Esophagus squamous epithelium (tissue), 5 donors: ENCODE measurements at places on chromosomes 3 and 15. TPM values are rescaled to one million over a fixed set of nuclear protein-coding genes. Genes with fewer than 3 reads are reported as not detected.

DNA sequence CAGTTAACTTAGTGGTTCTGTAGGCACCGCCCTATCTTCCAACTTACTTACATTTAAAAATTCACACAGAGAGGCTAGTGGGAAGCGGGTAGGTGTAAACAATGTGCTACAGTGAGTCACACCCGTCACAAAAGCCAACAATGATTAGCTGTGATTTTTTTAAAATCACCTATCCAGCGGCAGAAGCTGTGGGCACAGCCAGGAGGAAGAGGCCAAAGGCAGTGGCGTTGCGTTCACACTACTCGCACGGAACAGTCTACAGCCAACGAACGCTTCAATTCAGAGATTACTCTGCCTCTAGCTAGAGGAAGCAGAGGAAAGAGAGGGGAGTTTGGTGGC lies 2.5 kb upstream of the NLGN1 start:
- DNase-seq, result no peak

- no peak for DNase-seq
Observed at GRCh38 chr3:196868297-196868661, 559 bp downstream of the SENP5 start.

- DNase-seq, result no peak
Observed at GRCh38 chr3:53489386-53489785, 5.0 kb upstream of the CACNA1D start.

GRCh38 chr15:40006646-40007045 lies 32.3 kb downstream of the SRP14 start:
- DNase-seq, result no peak

Gene PLSCR5
- total RNA-seq, result not detected

Gene ROBO1
- total RNA-seq, result 34.1 TPM

Gene EPHA3
- 0.48 TPM for total RNA-seq
